ENCODE measurements at places on chromosomes 12 and 14.

DNA sequence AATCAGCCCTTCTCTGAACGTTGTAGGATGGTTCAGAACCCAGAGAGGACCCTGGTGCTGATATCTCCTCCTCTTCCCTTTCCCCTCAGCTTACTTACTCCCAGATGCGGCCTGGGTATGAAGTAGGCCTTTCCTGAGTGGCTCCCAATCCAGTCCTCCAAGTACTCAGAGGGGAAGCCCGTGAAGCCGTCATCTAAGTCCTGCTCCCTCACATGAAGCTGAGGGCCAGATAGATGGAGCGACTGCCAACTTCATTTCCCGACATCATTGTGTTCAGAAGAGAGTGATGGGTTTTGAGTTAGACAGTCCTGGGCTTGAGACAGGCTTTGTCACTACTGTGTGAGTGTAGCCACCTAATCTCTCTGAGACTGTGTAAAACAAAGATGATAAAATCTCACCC is 2.7 kb downstream of the APOLD1 start:
- DNase-seq, result no peak

DNA sequence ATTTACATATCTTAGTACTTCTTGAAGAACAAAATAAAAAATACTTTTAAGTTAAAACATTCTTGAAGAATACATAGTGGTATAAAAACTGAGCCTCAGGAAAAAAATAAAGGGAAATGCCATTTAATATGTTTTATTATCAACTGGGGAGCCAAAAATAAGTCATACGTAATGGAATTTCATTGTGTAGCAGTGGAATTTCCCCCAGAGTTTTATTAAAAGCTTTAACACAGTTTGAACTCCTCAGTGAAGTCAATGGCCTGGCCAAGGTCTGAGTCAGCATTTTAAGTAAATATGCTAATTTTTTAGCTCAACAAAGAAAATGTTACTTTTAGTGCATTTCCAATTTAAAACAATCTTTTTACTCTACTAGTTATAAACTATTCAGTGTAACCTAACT is 350.1 kb upstream of the ATP2B1 start:
- DNase-seq, result no peak

DNA sequence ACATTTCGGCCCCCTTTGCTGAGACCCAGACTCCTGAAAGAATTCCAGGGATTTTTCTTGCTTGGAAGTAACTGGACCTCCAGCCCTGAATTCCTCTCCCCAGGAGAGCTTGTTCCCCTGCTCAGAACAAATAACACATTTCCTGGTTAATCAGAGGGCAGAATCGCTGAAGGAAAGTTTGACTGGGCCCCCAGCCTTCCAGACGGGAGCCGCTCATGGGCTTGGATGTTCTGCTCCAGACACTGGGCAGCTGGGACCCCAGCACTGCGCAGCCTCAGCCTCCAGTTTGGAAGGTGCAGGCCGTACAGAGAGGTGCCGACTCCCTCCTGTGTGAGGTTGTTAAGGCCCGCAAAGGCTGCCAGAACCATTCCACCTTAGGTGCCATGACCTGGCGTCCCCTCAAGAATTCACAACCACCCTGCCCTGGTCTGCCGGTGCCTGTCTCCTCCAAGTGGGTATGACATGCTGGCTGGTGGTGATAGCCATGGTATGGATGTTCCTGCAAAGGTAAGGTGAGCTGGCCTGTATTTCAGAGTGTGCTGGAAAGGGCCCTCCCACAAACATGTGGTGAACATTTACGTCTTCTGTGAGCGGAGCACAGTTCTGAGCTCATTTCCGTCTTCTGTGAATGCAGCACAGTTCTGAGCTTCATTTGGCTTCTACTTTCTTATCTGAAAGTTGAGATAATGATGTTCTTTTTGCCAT is 5.1 kb upstream of the LTBP2 start:
- DNase-seq, result no peak

GRCh38 chr14:39426605-39427004 is 5.6 kb downstream of the FBXO33 start:
- DNase-seq, result no peak

- no peak for DNase-seq
Measured at GRCh38 chr12:19550626-19551025, 111.3 kb downstream of the AEBP2 start.

DNA sequence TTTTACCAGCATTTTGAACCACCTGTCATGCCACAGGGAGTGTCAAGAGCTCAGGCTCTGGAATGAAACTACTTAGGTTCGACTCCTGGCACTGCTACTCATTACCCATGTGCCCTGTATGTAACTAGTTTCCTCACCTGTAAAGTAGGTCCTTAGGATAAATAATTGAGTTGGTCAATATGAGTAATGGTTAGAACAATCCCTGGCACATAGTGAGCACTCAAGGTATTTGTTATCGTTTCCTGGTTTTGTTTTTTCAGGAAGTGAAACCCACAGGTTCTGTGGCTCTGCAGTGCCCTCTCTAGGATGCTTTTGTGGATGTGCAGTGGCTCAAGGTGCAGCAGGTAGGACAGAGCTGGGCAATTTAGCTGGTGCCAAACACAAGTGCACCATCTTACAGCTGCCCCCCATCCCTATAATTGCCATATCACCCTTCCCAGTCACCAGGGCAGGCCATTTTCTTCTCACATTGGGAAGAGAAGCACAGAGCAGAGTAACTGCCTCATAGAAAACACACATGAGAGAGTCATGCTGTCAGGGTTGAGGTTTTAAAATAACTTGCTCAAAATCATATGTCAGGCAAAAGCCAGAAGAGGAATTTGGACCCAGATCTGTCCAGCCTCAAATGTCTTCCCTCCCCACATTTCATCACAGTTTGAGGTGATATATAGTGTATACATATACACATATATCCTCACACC is 297.5 kb downstream of the RPAP3 start:
- no peak for DNase-seq

GRCh38 chr12:6377667-6377994 is 2.3 kb upstream of the SCNN1A start:
- DNase-seq, result no peak

DNA sequence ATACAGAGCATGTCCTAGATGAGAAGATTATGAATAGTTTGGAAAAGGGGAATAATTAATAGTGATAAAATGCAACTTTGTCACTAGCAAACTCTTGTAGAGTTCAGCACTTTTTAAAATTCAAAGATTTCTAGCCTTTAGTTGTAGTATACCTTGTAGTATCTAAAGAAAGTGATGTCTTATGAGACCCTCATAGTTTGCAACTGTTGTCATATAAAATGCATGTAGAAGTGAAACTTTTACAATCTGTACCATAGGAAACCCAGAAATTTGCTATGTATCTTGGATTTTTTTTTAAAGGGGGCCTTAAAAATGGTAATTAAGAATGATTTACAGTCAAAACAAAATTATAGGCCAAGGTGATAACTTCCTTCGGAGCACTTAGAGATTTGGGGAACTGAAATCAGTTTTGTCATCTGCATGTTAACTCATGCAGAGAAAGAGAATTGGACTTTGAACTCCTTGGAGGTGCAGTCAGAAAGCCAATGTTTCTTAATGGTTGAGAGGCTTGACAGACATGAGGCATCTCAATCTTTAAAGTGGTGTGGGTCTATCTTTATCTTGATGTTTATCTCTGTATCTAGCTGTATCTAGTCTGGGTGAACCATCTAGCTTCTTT is 1.3 kb downstream of the LRRK2 start:
- no peak for DNase-seq

GRCh38 chr14:99754141-99755067 is 38.8 kb upstream of the EML1 start:
- DNase-seq, result no peak

DNA sequence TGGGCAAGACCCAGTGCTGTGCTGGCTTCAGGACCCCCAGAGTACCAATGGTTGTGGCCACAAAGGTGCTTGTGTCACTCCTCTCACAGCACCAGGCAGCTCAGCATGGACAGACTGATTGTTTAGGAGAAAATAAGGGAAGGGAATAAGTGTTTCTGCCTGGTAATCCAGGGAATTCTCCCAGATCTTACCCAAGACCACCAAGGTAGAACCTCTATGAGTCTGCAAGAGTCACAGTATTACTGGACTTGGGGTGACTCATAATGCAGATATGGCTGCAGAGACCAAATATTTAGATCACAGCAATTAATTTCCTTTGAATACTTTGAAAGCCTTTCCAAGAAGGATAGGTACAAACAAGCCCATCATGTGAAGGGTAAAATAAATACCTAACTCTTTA is 1178.3 kb upstream of the FLRT2 start:
- DNase-seq, result no peak

DNA sequence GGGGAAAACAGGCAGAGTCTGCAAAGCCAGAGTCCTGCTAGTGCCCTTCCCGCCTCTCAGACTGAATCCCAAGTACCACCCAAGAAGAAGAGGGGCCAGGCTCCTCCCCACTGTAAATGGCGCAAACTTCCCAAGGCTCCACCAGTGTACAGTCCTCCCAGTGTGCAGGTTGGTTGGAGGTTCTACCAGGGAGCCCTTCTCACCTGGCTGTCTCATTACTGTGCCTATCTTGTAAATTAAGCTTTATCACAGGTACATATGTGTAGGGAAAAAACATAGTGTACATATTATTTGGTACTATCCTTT is 189.7 kb downstream of the FSCB start:
- no peak for DNase-seq

GRCh38 chr14:31275731-31276130 is 68.1 kb upstream of the HECTD1 start:
- no peak for DNase-seq

- no peak for DNase-seq
Measured at GRCh38 chr14:68464711-68465110, 328.2 kb downstream of the ZFP36L1 start.

GRCh38 chr14:64692986-64693809 is 11.0 kb upstream of the PLEKHG3 start:
- DNase-seq, result no peak

GRCh38 chr14:92549859-92550230 is 36.3 kb downstream of the RIN3 start:
- DNase-seq, result no peak

- no peak for DNase-seq
Measured at GRCh38 chr12:66393890-66394289, 91.6 kb downstream of the HELB start.
